ENCODE measurements at places on chromosomes 2 and 18.

DNA sequence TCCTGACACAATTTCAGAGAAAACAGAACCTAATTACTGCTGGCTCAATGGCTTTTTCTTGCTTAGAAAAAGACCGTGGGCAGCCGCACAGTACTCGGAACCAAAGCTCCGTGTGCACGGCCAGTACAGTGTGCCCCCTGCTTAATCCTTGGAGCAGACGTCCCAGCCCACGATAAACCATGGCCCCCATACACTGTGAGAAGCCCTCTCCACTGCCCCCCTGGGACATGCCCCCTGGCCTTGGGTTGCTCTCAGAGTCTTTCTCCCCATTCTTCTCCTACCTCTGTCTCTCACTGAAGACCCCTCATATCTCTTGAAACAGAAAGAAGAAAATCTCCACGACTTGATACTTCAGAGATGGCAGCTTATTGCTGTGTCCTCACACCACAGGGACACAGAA is 44.0 kb downstream of the CYP26B1 start:
- no peak for DNase-seq
- no peaks in the 10 kb centered on the region for H3K27me3 ChIP-seq
- peaks cover 24% of the 10 kb centered on the region for H3K4me1 ChIP-seq
- H3K4me3 ChIP-seq = no peak overlapping the region
- H3K27ac ChIP-seq = no peak overlapping the region
- H3K36me3 ChIP-seq = no peaks in the 10 kb centered on the region

DNA sequence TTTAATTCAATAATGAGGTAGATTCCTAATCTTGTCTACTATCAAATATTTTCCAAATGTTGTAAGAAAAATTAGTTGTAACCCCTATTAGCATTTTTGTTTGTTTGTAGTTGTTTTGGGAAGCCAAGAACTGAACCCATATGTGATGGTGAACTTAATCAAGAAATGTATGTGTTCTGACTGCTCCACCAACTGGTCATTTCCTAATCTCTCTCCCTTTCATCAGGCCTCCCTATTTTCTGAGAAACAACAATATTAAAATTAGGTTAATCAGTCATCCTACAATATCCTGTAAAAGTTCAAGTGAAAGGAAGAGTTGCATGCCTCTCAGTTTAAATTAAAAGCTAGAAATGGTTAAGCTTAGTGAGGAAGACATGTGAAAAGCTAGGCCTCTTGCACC is 504.0 kb downstream of the EPHA4 start:
- H3K4me3 ChIP-seq = no peak overlapping the region
- H3K27me3 ChIP-seq = no peaks in the 10 kb centered on the region
- H3K4me1 ChIP-seq = no peaks in the 10 kb centered on the region
- DNase-seq = no peak
- H3K27ac ChIP-seq = no peak overlapping the region

DNA sequence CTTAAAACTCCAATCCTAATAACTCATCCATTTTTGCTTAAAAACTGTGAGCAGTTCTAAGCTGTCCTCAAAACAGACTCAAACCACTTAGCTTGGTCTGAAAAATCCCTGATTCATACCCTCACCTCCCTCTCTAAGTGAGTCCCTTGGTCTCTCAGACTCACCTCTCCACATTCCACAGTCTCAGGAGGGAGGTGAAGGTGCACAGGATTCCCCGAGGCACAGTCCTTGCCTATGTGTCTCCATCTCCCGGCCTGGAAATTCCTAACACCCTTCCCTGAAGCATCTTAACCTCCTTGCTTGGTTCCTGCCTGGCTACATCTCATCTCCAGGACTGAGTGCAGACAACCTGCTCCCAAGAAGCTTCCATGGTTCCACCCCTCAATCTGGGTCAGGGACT is 45.0 kb downstream of the CYRIA start:
- no peak for DNase-seq
- H3K4me3 ChIP-seq = no peak overlapping the region
- peaks cover 28% of the 10 kb centered on the region for H3K36me3 ChIP-seq
- peaks cover 75% of the 10 kb centered on the region for H3K4me1 ChIP-seq

- H3K27ac ChIP-seq = no peak overlapping the region
- no peaks in the 10 kb centered on the region for H3K4me1 ChIP-seq
- H3K4me3 ChIP-seq = no peak overlapping the region
- H3K36me3 ChIP-seq = no peaks in the 10 kb centered on the region
- DNase-seq = no peak
Observed at GRCh38 chr18:75377258-75377657, 50.2 kb downstream of the SMIM21 start.

DNA sequence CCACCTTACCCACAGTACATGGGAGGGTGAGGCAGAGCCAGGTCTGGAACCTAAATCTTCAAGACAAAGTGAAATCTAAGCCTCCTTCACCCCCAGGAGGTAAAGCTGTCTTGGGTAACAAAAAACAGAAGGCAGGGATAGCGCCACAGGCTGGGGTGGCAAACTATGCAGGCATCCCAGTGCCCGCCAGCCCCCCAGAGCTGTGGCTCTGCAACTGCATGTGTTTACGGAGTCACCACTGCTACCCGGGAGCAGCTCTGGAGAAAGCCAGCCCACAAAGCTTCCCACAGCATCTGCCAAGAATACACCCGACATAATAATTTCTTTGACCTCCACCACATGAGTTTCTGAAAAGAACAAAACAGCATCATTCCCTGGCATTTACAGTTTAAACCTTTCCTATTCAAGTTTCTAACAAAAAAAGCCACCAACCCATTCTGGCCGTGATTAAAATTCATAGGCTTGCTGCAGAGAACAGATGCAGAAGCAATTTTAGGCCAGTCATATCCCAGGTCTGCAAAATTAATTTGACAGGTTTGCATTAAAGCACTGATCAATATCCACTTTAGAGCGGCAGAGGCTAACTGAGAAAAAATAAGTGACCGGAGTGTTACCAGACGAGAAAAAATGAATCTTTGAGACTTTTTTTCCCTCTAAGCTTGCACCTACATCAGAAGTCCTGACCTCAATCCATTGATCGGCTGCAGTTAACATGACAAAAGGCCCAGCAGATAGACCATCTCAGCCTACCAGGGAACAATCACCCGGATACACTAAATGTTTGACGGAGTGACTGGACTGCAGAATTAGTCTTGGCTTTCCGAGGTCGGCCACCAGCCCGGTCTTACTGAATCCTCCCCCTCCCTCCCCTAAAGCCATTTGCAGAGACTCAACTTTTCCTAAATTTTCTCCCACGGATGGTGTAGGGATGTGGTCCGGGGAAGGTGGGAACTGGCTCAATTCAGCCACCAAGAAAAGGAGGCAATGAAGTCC is 309.6 kb upstream of the SKOR2 start:
- no peaks in the 10 kb centered on the region for H3K27me3 ChIP-seq
- H3K4me1 ChIP-seq = no peaks in the 10 kb centered on the region

DNA sequence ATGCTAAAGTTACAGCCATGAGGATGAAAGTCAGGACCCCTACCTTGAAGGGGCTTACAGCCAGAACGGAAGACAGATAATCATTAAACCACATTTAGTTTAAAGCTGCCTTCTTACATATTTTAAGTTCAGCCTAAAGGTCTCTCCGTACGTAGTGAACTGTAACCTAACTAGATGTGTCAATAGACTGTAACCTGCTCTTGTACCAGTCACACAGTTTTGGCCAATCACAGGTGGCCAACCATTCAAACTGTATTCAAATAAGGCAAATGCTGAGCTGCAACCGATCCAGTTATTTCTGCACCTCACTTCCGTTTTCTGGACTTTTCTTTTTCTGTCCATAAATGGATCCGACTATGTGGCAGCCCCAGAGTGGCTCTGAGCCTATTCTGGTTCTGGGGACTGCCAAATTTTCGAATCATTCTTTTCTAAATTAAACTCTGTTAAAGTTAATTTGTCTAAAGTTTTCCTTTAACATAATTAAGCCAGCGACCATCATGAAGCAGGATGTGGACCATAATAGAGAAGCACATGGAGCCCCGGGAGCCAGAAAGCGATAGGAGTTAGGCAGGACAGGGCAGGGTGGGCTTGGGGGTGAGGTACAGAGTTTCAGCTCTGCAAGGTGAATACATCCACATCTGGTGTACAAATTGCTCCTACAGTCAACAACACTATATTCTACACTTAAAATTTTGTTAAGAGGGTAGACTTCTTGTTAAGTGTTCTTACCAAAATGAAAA is 48.4 kb upstream of the YPEL5 start:
- no peaks in the 10 kb centered on the region for H3K36me3 ChIP-seq
- peaks cover 37% of the 10 kb centered on the region for H3K27me3 ChIP-seq
- H3K4me3 ChIP-seq = no peak overlapping the region
- no peak overlapping the region for H3K27ac ChIP-seq
- no peaks in the 10 kb centered on the region for H3K4me1 ChIP-seq

- no peaks in the 10 kb centered on the region for H3K4me1 ChIP-seq
- H3K4me3 ChIP-seq = no peak overlapping the region
- no peaks in the 10 kb centered on the region for H3K27me3 ChIP-seq
- no peak overlapping the region for H3K27ac ChIP-seq
Observed at GRCh38 chr2:221064058-221064854, 507.8 kb downstream of the EPHA4 start.

DNA sequence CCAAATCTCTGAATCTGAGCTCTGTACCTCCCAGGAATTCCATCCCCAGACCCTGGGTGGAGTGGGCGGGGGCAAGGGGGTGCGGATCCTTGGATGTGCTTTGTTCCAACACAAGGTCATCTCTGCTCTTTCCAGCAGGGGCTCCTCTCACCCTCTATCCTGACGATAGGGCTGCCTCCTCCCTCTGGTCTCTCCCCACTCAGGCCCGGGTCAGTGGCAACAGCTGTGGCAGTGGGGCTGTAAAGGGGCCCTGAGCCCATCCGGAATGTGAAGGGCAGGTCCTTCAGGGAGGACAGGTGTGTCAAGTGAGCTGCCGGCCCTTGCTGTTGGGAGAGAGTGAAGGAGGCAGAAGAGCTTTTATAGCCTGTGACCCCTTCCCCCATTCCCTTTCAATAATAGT is 167.8 kb downstream of the CELF4 start:
- no peaks in the 10 kb centered on the region for H3K27me3 ChIP-seq
- no peak overlapping the region for H3K4me3 ChIP-seq
- no peak overlapping the region for H3K27ac ChIP-seq
- DNase-seq = no peak
- peaks cover 7% of the 10 kb centered on the region for H3K4me1 ChIP-seq

- no peak overlapping the region for H3K4me3 ChIP-seq
- DNase-seq = no peak
- H3K4me1 ChIP-seq = no peaks in the 10 kb centered on the region
- H3K36me3 ChIP-seq = peaks cover 19% of the 10 kb centered on the region
- H3K27ac ChIP-seq = no peak overlapping the region
- H3K27me3 ChIP-seq = no peaks in the 10 kb centered on the region
Observed at GRCh38 chr18:80023173-80023572, 11.1 kb upstream of the RBFA start.

GRCh38 chr2:47530105-47530760 is 127.3 kb downstream of the MSH2 start:
- no peaks in the 10 kb centered on the region for H3K4me1 ChIP-seq
- no peak for DNase-seq
- no peak overlapping the region for H3K27ac ChIP-seq

- H3K4me1 ChIP-seq = peaks cover 5% of the 10 kb centered on the region
- H3K27me3 ChIP-seq = no peaks in the 10 kb centered on the region
- H3K36me3 ChIP-seq = no peaks in the 10 kb centered on the region
- H3K4me3 ChIP-seq = no peak overlapping the region
Observed at GRCh38 chr18:23684515-23685197, 4.6 kb upstream of the LAMA3 start.

DNA sequence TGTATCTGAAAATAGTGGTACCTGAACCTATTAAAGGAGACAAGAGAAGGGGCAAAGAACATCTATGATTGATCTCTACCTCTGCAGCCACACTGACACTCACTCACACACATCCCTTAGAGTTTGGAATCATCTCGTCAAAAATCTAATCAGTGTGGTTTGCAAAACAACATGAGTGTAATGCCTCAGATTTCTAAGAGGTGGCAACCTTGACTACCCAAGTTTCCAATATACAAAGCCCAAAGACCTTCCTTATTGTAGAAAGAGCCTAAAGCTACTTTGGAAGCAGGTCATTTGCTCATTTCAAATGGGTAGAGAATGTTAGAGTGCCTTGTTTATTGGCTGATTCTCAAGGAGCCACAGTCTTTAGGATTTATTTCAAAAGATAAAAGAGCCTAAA is 444.9 kb downstream of the ARHGAP15 start:
- H3K4me1 ChIP-seq = no peaks in the 10 kb centered on the region
- no peak overlapping the region for H3K27ac ChIP-seq
- no peak overlapping the region for H3K4me3 ChIP-seq
- no peak for DNase-seq
- H3K36me3 ChIP-seq = no peaks in the 10 kb centered on the region

- no peaks in the 10 kb centered on the region for H3K27me3 ChIP-seq
- no peak for DNase-seq
- H3K36me3 ChIP-seq = no peaks in the 10 kb centered on the region
- H3K27ac ChIP-seq = no peak overlapping the region
- H3K4me3 ChIP-seq = no peak overlapping the region
- no peaks in the 10 kb centered on the region for H3K4me1 ChIP-seq
Observed at GRCh38 chr2:30636311-30636710, 170.9 kb downstream of the CAPN13 start.

GRCh38 chr2:223712642-223713041 is 110.5 kb upstream of the SCG2 start:
- no peak overlapping the region for H3K27ac ChIP-seq
- no peak overlapping the region for H3K4me3 ChIP-seq
- no peaks in the 10 kb centered on the region for H3K27me3 ChIP-seq
- no peaks in the 10 kb centered on the region for H3K36me3 ChIP-seq
- DNase-seq = no peak
- H3K4me1 ChIP-seq = no peaks in the 10 kb centered on the region

GRCh38 chr2:113910110-113910717 is 20.3 kb downstream of the ACTR3 start:
- DNase-seq = no peak
- H3K4me1 ChIP-seq = peaks cover 6% of the 10 kb centered on the region
- no peak overlapping the region for H3K27ac ChIP-seq
- no peaks in the 10 kb centered on the region for H3K27me3 ChIP-seq
- no peaks in the 10 kb centered on the region for H3K36me3 ChIP-seq
- H3K4me3 ChIP-seq = no peak overlapping the region

DNA sequence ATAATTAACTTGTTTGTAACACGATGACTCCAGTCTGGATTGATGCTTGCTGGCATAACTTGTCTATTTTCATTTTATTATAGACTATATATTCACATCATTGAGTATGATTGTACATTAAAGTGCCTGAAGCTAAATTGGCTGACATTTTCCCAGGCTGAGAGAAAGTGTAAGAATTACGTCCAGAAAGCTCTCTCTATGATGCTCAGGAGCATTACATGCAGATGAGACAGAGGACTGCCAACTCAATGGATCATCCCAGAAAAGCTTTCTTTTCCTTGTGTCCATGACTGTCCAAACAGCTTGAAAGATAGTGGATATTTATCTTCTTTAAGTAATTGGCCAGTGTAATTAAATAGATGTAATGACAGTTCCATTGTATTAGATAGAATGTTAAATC is 1372.2 kb upstream of the TMEFF2 start:
- H3K4me1 ChIP-seq = no peaks in the 10 kb centered on the region
- no peak overlapping the region for H3K4me3 ChIP-seq
- no peaks in the 10 kb centered on the region for H3K36me3 ChIP-seq
- no peak for DNase-seq
- no peak overlapping the region for H3K27ac ChIP-seq

DNA sequence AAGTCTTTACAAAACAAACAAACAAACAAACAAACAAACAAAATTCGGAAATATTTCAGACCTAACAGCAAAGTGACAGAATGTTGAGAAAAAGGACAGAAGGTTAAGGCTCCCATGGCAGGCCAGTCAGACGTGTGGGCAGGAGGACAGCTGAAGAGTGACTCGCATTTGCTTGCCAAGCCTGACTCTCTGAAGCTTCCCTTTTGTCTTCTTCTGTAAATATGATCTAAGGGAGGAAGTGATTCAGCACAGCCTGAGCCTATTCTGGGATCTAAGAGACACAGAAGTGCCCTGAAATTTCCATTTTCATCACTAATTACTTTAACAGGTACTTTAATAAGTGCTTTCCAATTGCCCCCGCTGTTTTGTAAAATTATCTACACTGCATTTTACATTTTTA is 134.0 kb upstream of the LYPD1 start:
- H3K4me3 ChIP-seq = no peak overlapping the region
- no peaks in the 10 kb centered on the region for H3K4me1 ChIP-seq
- no peak overlapping the region for H3K27ac ChIP-seq
- H3K36me3 ChIP-seq = no peaks in the 10 kb centered on the region
